ENCODE measurements at places on chromosomes 1 and 21. TPM values are rescaled to one million over a fixed set of nuclear protein-coding genes. Genes with fewer than 3 reads are reported as not detected.
A peak's percentile ranks its signal among the peaks of the same experiment; 100 is the strongest.

The ATP6V1G3 gene
- total RNA-seq = not detected

GRCh38 chr1:197776351-197777105 is 1.2 kb upstream of the DENND1B start:
- DNase-seq = no peak

The LEFTY2 gene
- 0.13 TPM for total RNA-seq

The TRIM58 gene
- total RNA-seq = 0.14 TPM

The SOX13 gene
- 8.5 TPM for total RNA-seq

GRCh38 chr1:241950390-241950789 is 7.2 kb upstream of the BECN2 start:
- no peak for DNase-seq

GRCh38 chr1:183734543-183735036 is 70.3 kb upstream of the RGL1 start:
- DNase-seq = peak; percentile 16

DNA sequence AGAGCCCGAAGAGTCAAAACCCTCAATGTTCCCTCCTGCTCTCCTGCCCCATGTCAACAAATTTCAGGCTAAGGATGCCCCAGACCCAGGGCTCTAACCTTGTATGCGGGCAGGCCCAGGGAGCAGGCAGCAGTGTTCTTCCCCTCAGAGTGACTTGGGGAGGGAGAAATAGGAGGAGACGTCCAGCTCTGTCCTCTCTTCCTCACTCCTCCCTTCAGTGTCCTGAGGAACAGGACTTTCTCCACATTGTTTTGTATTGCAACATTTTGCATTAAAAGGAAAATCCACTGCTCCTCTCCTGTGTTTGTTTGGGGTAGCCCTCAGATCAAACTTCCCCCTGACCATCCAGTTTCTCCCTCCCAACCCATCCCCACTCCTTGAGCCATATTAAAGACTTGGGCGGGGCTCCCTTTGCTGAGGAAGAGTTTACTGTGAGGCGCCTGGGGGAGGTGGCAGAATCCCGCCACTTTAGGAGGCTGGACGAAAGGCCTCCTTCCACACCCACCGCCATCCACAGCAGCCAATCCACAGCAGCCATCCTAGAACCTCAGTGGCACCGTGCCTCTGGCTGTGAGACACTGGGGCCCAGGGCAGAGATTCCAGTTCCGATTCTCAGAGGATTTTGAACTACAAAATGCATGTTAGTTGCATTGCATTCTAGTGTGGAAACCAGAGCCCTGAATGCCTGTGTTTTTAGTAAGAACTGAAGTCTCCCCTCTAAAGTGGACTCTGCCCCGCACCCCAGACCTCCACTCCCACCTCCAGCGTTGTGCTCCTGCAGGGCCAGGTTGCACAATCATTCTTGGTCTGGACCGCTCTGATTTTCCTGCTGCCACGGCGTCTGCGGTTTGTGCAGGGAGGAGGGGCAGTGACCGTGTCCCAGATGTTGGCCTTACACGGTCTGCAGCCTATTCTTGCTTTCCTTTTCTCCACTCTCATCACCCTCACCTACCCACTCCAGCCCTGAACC is 3.0 kb downstream of the OLFML3 start:
- peak; percentile 79 for DNase-seq

Data from psoas muscle (tissue), 8 donors.